ENCODE measurements at places on chromosomes 7 and 10.

GRCh38 chr7:27920281-27920946, 180.5 kb downstream of the TAX1BP1 start:
- no peak for ATAC-seq

DNA sequence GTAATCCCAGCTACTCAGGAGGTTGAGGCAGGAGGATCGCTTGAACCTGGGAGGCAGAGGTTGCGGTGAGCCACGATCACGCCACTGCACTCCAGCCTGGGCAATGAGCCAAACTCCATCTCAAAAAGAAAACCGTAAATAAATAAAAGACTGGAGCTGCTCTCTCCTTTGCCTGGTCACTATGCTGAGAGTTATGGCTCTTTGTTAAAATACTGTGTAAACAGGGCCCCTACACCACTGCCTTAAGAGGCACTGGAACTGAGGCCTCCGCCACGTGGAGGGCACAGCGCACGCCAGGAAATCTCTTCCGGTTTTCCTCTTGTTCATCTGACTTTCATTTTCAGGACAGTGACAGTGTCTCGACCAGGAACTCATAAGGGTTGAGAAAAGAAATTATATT, 123.3 kb downstream of the PAXIP1 start:
- ATAC-seq: no peak

- no peak for ATAC-seq
Observed at GRCh38 chr10:10677479-10677878, 340.2 kb upstream of the CELF2 start.

- peak; percentile 70 for ATAC-seq
Observed at GRCh38 chr7:128425850-128426249, 16.1 kb upstream of the IMPDH1 start.

DNA sequence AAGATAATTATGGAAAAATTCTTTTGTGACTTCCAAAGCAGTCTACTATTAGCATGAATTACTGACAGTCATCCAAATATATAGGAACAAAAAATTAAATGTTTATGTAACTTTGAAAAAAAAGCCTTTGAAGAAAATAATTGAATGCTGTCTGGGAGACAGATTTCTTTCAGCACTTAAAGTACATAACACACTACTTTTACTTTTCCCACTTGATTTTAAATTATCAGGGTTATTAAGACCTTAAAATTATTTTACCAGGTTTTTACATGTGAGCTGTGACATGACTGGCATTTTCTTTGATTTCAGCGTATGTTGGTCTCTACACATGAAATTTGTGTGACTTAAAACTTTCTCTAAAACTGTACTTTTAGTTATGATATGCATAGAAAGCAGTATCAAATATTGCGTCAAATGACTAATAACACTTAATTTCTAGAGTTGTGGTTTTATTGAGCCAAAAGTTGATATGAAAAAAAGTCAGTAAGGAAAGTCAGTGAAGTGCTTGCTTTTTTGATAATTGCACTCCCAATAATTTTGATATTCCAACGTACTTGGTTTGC, 3.1 kb downstream of the PTEN start:
- ATAC-seq: no peak

GRCh38 chr10:104150139-104150538, 28.2 kb downstream of the SFR1 start:
- no peak for ATAC-seq

DNA sequence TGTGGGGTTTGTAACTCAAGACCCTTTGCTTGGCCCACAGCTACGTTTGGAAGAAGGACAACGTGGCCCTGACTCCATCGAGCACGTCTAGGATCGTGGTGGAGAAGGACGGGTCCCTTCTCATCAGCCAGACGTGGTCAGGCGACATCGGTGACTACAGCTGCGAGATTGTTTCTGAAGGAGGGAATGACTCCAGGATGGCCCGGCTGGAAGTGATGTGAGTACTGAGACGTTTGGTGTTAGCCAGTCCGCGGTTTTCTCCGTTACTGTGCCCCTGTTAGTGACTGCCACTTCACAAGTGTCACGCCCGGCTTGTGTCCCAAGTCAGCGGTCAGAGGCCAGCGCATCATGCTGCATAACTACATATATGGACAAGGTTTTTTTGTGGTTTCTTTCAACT, 673.3 kb downstream of the SDK1 start:
- ATAC-seq: no peak

DNA sequence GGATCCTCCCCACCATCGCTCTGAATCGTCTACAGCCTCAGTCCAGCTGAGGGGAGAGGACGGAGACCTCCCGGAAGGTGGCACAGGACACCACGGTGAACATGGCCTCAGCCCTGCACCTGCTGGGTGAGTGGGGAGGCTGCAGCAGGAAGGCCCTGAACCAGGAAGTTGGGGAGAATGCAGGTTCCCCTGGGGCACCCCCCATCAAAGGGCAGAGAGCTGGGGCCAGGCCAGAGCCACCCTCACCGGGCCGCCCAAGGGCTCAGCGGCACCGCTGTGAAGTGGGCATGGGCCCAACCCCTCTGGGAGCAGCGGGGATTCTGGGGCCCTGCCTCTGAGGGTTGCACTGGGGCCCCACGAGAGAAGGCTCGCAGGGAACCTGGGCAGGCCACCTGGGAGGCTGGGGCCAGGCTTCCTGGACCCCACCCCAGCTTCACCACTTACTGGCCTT, 98.7 kb downstream of the MICALL2 start:
- ATAC-seq: peak; percentile 18

DNA sequence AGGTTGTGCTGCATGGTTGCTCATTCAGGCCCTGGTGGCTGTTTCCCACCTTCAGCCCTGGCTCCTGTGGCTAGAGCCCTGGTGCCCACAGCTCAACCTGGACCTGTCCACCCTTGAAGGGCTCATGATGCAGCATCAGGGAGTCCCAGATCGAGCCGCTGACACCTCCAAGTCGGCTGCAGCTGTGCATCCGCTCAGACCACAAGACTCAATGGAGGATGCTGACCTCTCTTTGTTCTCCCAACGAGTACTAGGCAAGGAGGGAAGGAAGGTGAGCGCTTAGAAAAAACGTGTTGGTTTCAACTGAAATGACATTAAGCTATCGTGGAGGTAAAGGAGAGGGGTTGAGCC, 9.5 kb upstream of the C10orf95 start:
- ATAC-seq: peak; percentile 40

GRCh38 chr7:77606562-77606961, 69.5 kb downstream of the PTPN12 start:
- ATAC-seq: no peak

- ATAC-seq: peak; percentile 94
Observed at GRCh38 chr7:39589323-39590111, 23.3 kb downstream of the YAE1 start.

DNA sequence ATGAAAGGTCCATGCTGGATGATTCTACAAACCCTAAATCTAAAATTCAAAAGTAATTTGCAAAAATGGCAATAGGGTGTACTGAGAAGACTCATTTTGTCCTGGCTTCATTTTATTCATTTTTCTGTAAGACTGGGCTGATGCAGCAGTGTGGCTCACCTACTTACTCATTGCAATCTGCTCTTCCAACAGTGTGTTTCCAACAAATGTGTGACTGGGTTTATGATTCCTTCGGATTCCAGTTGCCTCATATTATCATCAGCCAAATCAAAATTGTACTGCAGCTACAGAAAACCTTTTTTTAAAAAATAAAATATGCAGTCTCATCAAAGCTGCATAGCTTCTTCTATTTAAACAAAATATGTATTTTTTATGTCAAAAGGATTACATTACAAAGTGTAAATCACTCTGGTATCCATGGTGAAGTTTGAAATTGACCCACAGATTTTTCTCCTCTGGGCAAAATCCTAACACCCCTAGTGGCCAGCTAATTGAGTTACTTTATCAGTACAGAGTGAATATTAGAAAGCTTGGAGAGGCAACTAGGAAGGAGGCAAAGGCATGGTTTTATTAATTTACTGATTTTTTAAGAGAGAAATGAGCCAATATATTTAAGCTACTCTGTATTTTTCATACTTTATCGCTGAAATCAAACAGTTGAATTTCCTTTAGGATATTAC, 390.3 kb downstream of the MAGI2 start:
- ATAC-seq: no peak

- ATAC-seq: no peak
Observed at GRCh38 chr10:131155218-131155875, 156.2 kb downstream of the TCERG1L start.

DNA sequence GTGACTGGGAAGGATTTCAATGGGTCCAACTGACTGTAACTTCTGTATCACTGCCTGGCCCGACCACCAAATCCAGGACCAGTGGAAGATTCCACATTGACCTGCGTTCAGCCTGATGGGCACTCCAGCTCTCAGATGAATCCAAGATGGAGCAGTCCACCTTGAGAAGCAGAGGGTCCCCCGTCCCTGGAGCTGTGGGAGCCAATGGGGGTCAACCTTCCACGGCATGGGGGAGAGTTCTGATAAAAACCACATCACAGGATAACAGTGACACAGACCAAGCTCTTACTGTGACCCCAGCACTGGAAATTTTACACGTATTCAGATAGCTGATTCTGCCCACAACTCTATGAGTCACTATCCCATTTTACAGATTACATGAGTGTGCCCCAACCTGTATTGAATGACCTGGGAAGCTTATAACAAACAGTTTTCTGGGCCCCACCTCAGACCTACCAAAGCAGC, 11.2 kb downstream of the ZCCHC24 start:
- ATAC-seq: no peak

GRCh38 chr10:105291571-105291970, 650.5 kb downstream of the SORCS3 start:
- no peak for ATAC-seq

DNA sequence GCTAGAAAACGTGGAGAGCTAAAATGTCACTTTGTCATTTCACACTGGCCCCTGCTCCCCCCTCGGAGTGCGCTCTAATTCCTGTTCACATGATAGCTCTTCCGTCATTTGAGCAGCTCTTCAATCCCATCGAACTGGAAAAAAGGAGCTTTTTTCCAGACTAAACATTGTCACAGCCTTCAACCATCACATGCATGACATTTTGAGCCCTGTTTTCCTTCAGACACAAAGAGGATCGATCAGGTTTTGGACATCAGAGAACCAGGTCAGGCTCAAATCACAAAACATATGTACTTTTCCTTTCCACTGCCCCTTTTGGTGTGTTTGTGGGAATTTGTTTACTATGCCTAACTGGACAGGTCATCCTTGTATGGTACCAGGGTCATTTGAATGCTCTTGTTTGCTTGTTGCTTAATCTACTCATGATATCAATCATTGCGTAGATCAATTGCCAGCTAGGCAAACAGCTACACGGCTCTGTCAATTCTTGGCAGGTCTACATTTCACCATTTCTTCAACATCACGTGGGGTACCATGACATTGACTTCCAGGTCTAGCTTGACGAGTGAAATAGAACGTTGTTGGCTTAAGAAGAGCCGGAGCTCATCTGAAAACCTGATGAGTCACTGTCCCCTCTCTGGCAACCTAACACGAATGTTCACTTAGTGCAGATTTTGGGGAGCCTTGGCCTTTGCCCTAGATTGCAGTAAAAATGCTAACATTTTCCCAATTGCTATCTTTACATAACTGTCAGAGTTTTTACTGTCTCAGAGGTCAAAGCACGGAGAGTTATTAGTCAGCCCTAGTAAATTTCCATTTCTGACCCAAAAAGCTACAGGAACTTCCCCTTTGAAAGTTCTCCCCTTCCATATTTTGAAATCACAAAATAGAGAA, 87.3 kb downstream of the LYZL2 start:
- ATAC-seq: peak; percentile 72

DNA sequence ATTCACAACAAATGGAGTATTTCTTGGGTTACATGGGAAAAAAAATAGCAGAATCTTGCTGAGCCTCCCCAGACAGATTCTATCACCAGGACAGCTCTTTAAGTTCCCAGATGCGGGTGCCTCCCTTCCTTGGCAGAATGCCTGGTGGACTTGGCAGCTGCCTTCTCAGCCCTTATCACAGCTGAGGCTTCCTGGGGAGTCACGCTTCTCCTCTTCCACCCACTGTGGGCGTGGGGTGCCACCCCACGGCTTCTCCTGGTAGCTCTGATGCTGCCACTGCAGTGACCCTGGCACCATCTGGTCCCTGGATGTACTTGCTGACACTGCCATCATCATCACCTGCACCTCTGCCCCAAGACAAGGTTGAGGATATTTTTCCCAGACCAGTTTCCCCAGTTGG, 16.2 kb upstream of the NME8 start:
- peak; percentile 78 for ATAC-seq

DNA sequence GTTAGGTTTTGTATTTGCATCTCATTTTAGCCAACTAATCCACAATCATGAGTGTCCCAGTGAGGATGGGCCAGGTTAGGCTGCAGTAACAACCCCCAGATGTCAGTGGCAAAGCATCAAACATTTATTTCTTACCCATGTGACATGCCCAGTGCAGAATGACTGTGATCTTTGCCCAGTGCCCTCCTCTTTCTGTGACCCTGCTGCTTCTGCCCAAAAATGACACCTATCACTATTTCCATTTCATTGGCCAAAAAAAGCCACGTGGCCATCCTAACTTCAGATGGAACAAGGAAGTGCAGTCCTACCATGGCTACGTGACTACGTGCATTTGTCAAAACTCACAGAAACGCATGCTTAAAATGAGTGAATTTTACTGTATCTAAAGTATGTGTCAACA, 109.2 kb upstream of the PRR15 start:
- ATAC-seq: no peak

DNA sequence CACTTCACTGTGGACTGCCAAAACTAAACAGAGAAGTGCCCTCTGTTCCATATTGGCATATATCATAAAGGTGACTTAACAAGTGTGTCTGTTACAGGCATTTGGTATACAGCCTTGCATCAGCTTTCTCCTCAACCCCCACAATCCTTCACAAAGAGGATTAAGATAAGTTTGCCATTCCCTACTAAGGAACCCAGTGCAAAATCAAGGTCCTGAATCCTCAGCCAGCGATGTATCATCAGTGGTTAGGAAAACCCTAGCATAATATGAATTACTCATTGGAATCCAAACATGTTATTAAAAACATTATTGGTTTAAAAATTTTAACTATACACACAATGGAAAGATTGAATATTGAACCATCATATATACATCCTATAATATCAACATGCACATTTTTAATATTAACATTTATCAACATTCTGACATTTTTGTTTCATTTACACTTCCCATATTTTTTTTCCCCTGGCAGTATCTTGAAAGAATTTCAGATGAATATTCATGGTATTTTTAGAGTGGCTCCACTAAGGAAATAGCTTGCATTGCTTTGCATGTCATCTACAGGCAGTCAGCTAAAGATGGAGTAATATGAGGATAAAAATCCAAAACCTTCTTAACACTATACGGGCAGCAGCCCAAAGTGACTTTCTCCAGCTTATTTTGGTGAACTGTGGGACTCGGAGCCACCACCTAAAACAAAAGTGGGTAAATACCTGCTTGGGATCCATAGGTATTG, 215.6 kb upstream of the CHRM2 start:
- no peak for ATAC-seq
